ENCODE measurements at places on chromosomes 7 and 10. TPM values are rescaled to one million over a fixed set of nuclear protein-coding genes. Genes with fewer than 3 reads are reported as not detected.

DNA sequence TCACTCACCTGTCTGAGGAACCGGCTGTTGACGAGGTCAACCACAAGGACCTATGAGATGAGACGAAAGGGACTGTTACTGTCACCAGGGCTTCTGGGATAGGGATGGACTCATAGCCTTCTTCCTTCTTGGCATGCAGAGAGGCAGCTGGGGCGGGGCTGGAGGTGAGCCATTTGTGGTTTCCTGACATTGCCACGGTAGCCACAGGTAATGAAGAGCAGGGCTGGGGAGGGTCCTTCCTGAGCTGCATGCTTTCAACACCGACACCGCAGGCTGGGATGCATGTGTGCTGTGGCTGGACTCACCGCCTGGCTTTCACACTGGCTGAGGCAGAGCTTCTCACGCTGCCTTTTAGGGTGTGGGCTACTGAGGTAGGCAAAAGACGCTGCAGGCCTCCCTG, 46.4 kb upstream of the MKRN1 start:
- DNase-seq, result no peak

DNA sequence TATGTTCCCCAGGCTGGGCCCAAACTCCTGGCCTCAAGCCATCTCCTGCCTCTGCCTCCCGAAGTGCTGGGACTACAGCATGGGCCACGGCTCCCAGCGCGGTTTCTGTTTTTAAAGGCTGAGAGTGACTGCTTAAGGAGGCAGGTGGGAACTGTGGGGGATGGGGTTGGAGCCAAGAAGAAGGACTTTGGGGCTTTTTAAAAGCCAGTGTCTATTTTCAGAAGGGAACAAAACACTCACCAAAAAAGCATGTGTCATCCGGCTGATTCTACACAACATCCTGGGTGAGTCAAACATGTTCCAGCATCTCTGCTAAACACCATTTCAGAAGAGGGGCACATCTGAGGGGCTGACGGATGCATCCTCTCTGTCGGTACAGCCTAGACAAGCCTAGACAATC, 824.5 kb downstream of the TYW1 start:
- DNase-seq, result no peak

GRCh38 chr10:68053553-68053952, 21.5 kb downstream of the HERC4 start:
- no peak for DNase-seq

GRCh38 chr7:116953372-116953905, at the start of gene ST7:
Gene ST7 (plus strand): TSS chr7:116953501. CDS start chr7:116953541, 40 bp downstream.
- peak; percentile 76 for DNase-seq

DNA sequence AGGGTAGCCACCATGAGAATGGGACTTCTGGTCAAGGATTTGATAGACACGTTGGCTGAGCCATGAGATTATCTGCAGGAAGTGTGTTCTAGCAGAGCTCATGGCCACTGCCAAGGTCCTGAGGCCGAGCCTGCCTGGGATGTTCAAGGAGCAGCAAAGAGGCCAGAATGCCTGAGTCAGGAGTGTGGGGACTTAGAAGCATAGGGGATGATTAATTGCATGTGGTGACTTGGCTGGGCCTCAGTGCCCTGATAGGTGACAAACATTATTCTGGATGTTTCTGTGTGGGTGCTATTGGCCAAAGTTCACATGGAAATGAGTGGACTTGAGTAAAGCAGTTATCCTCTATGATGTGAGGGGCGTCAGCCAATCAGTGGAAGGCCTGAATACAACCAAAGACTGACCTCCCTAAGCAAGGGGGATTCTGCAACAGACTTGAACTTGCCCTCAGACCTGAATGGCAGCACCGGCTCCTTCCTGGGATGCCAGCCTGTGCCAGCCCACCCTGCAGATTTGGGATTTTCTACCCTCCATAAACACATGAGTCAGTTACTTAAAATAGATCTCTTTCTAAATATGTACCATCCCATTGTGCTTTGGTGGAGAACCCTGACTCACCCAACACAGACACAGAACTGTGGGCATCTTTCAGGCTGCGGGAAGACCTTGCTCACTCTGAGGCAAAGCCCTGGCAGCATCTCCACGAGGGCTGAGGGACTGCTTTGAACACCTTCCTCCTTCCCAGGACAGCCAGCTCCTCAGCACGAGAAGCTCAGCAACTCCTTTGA, 363.9 kb upstream of the MGMT start:
- DNase-seq, result no peak

DNA sequence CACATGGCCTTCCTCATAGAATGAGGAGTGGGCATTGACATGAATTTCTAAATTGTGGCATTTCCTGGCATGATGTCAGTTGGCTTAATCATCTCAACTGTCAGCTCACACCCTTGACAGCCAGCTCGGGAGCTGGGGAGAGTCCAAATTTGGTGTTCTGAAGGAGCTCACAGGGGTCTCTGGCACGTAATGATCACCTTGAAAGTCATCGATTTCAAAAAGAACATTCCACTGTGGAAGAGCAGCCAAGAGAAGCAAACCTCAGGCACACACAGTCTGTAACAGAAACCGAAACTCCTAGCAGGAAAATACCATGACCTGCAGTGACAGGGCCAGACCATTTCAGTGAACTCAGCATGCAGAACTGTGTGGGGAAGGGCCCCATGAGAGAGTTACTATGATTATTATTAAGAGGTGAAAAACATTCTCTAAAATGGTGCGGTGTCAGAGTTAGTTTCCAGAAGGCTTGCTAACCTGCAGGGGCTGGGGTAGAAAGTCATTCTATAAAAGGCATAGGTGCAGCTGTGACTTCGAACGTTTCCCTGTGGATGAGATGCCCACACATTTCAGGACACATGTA, 26.4 kb upstream of the KLF6 start:
- peak; percentile 52 for DNase-seq

DNA sequence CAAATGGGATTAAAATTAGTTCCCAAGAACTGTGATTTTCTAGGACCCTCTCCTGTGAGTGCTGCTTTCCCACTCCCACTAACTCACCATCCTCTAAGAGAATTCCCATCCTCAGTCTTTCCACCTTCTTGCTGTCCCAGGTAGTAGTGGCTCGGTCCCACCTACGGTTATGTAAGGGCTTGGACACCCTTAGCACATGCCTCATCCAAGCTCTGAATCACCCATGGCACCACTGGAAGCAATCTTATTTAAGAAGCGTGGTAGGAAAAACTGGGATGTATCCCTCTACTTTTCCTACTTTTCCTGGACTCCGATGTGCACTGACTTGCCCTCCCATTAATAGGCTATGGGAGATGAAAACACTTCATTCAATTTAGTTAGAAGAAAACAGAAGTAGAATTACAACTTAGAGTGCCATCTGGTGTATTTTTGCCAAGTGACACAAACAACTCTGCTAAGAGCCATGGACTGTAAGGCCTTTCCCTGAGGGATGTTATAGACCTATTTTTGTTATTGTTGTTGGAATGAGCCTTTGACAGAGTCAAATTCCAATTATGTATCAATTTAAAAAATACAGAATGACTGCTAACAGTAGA, 13.7 kb upstream of the ANKRD22 start:
- no peak for DNase-seq

DNA sequence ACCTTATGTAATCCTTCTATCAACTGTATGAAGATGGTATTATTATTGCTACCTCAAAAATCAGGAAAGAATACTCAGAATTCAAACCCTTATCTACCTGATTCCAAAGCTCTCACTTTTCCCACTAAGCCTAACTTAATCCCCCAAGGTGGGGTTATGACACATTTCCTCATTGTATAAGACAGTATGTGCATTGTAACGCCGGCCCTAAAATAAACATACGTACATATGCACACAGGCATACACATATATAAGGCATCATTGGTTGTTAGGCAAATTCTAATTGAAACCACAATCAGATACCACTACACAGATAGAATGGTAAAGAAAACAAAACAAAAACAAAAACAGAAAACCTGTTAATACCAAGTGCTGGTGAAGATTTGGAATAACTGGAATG, 556.5 kb downstream of the INHBA start:
- DNase-seq, result no peak

DNA sequence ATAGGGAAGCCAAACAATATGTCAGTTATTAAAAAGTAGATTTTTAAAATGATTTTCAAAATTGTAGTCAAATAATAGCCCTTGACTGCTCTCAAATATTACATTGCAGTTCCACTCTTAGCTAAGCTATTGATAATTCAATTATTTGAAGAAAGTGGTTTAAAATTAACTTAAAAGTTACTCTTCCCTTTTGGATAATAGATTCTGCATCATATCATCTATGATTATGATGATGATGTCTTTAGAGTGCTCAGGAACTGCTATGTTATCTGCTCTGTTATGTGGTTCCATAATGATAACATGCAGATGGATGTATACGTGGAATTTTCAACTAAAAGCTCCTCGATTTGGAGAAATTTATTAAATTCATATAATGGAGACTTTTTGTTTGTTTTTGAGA, 110.0 kb downstream of the ADAM22 start:
- DNase-seq, result no peak

DNA sequence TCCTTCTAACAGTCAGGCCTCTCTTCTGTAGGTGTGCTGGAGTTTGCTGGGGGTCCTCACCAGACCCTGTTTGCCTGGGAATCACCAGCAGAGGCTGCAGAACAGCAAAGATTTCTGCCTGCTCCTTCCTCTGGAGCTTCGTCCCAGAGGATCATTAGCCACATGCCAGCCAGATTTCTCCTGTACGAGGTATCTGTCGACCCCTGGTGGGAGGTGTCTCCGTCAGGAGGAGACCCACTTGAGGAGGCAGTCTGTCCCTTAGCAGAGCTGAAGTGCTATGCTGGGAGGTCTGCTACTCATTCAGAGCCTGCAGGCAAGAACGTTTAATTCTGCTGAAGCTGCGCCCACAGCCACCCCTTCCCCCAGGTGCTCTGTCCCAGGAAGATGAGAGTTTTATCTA, 611.1 kb upstream of the COBL start:
- no peak for DNase-seq

DNA sequence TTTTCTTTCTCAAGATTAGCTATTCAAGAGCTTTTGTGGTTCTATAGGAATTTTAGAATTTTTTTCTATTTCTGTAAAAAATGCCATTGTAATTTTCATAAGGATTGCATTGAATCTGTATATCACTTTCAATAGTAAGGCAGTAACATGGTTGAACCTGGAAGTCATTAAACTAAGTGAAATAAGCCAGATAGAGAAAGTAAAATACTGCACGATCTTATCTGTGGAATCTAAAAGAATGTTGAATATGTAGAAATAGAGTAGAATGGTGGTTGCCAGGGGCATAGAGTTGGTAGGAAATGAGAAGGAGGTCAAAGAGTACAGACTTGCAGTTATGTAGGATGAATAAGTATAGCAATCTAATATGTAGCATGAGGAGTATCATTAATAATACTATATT, 1073.5 kb upstream of the LRRN3 start:
- DNase-seq, result no peak

- DNase-seq, result no peak
These were observed 188.5 kb downstream of the ZMYND11 start for GRCh38 chr10:323651-324293.

- DNase-seq, result no peak
These were observed 95.8 kb upstream of the CACUL1 start for GRCh38 chr10:118850418-118851061.

DNA sequence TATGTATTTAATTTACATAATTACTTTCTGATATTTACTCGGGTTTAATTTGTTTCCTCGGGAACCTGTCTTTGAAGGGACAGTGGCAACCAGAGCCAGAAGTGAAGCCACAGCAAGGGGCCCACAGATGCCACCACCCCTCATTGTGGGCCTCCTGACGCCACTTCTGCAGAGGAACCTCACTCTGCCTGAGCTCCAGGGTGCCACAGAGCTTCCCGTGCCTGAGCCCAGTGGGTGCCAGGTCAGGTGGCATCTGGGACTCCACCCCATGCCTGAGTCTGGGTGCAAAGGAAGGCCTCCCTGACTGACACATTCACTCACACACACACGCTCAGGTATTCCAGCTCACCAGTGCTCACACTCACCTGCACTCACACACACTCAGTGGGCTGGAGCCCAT, 213.7 kb downstream of the GRID1 start:
- no peak for DNase-seq

DNA sequence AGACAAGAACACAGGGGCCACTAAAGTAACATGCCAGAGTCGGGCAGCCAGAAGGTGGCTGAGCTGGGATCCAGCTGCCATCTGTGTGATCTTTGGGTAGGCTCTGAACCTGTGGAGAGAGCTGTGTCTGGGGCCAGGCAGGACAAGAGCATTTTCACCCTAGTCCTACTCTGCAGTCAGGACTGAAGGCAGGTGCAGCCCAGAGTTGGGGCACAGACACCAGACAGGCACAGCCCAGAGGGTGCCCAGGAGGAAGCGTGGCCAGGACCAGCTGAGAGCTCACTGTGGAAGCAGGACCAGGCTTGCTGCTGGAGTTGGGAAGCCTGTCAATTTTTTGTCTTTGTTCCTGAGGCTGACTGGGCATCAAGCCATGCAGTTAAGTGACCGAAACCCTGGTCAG, 113.6 kb downstream of the ADCY1 start:
- DNase-seq, result no peak

- DNase-seq, result no peak
These were observed 187.8 kb downstream of the PLPP4 start for GRCh38 chr10:120644556-120645410.

CD36 gene
- 32.9 TPM for polyA plus RNA-seq

NUTM2E gene
- polyA plus RNA-seq, result 0.18 TPM

BLNK gene
- 53.6 TPM for polyA plus RNA-seq

GIMAP1 gene
- polyA plus RNA-seq, result 2.4 TPM

AMZ1 gene
- 0.63 TPM for polyA plus RNA-seq

HOGA1 gene
- polyA plus RNA-seq, result 49.0 TPM

GOT1 gene
- polyA plus RNA-seq, result 85.9 TPM

SUV39H2 gene
- 30.1 TPM for polyA plus RNA-seq

CLRN3 gene
- polyA plus RNA-seq, result 22.5 TPM
